Femur (tissue), 1 donor: ENCODE measurements at places on chromosomes 7 and 10.

- no peak for DNase-seq
These were observed 11.9 kb downstream of the CHST3 start for GRCh38 chr10:71975871-71976725.

- DNase-seq: no peak
These were observed 51.3 kb upstream of the KLF6 start for GRCh38 chr10:3836222-3836820.

DNA sequence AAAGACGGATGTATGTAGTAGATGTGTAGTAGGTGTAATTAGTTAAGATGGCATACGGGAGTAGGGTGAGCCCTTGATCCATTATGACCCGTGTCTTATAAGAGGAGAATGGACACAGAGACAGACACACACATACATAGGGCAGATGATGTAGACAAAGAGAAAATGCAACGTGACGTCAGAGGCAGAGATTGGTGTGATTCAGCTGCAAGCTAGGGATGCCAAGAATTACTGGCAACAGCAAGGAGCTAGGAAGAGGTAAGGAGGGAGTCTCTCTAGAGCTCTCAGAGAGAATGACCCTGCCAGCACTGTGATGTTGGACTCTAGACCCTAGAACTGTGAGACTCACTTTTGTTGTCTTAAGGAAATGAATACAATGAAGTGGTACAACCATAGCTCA is 247.0 kb upstream of the HABP2 start:
- no peak for DNase-seq

DNA sequence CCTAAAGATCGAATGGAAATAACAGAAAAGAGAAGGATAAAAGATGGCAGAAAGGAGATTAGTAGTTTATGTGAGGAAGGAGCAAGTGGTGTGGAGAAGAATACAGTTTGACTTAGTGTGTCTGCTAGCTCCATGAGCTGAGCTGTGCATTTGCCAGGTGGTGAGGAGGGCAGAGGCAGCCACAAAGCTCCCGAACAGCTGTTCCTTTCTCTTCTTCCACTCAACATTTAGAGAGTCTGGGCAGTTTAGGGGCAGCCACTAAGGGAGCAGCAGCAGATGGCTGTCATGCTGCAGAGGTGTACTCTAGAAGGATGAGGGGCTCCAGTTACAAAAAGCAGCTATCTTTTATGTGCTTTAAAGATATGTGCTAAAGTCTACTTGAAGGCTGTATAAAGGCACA is 674.4 kb downstream of the GRM8 start:
- no peak for DNase-seq

DNA sequence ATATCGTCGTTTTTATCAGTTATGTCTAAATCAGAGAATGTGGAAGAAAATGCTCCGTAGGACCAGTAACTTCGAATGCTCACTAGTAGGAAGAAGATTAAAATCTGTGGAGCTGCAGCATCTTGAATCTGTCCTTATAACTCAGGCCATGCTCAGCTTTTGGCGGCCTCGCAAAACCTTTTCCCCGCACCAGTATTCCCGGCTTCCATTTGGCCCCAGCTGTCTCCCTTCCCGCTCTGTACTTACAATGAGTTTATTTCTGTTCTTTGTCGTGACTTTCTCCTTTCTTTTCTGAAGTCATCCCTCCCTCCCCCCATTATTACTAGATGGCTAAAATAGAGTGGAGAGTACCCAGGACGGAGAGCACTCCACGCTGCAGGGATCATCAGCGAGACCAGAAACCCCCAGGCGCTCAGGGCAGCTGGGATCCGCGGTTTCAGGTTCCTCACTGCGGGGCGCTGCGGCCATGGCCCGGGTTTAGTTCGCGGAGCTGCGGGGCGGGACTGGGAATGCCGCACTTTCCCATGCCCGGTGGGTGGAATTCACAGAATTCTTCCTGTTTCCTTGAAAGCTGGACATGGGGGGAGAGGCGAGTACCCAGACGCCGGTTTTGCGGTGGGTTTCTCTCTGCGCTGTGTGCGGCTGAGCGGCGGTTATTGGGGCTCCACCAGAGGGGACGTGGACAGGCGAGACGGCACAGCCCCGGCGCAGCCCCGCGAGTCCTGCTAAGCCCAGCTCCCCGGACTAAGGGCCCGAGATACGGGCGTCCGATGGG is 183.5 kb downstream of the POM121L12 start:
- peak; percentile 24 for DNase-seq

- DNase-seq: no peak
These were observed 337.0 kb upstream of the FZD8 start for GRCh38 chr10:35979116-35979515.

DNA sequence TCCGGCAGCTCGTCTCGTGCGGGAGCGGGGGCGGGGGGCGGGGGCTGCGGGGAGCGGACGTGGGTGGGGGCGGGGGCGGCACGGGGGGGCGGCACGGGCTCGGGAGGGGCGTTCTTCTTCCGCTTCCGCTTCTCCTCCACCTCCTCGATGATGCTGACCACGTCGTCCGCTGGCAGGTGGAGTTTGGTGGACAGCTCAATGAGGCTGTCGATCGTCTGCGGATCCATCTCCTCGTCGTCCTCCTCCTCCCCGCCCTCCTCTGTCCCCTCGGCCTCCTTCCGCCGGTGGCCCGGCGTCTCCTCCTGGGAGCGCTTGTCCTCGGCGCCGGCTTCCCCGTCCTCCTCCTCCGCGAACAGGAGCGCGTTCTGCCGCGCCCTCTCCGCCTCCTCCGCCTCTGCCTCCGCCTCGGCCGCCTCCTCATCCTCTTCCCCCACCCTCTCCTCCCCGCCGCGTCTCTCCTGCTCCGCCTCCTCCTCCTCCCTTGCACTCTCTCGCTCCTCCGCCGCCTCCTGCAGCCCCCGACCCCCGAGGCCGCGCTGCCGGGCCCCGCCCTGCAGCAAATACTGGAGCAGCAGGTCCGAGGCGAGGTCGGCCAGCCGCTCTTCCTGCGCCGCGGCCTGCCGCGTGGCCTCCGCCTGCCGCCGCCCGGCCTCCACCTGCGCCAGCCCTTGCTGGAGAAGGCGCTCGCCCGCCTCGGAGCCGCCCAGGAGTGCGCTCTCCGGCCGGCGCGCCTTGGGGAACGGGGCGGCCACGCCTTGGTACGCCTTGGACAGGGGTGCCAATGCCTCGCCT is 1.9 kb downstream of the VGF start:
- DNase-seq: no peak

GRCh38 chr10:15603446-15604011 is 116.2 kb downstream of the ITGA8 start:
- DNase-seq: no peak

DNA sequence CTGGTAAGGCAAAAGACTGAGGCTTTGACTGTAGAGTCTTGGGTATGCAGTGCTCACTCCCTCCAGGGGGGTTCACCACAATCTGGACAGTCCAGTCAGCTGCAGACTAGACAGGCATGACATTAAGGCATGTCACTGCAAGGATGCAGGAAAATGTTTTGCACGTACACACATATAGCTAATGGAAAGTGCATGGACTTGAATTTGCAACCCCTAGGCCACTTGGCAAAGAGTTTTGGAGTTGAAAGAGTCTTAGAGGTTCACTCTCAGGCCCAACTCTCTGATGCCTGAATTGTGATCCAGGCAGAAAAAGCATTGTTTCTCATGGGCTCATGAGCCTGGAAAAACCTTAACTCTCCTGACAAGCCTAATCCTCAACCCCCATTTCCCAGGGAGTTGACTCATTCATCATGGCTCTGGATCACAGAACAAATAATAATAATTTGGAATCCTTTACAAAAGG is 51.9 kb downstream of the LAMB4 start:
- DNase-seq: no peak

- DNase-seq: no peak
These were observed 52.9 kb downstream of the STK32C start for GRCh38 chr10:132254841-132255240.

DNA sequence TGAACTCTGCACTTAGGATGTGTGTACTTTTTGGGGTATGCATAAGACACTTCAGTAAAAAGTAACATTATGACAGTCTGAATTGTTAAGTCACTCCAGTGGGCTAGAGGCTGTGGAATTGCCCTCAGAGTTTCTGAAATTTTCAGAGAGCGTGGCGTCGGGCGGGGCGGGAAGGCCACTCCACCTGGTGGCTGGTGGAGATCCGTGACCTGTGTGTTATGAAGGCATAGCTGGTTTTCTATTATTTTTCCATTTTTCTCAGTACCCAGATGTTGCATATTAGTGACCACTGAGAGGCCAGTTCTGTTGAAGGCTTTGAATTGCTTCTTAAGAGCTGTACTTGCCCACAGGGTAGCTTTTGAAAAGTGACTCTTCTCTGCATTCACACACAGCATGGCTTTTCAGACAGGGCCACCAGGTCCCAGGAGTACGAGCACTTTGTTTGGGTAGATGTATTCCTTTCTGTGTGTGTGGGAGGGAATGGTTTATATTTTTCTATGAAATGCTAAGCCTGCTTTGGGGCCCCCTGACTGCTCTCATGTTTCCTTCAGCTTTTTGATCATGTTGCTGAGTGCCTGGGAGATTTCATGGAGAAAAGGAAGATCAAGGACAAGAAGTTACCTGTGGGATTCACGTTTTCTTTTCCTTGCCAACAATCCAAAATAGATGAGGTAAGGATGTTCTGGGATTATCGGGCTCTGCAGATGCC is 52.3 kb downstream of the TACR2 start:
- no peak for DNase-seq

GRCh38 chr10:34037499-34037898 is 703.0 kb upstream of the NRP1 start:
- peak; percentile 33 for DNase-seq

- DNase-seq: no peak
These were observed 149.1 kb downstream of the UBE2H start for GRCh38 chr7:129803546-129804081.

GRCh38 chr7:44729949-44730590 is 18.6 kb upstream of the ZMIZ2 start:
- no peak for DNase-seq

DNA sequence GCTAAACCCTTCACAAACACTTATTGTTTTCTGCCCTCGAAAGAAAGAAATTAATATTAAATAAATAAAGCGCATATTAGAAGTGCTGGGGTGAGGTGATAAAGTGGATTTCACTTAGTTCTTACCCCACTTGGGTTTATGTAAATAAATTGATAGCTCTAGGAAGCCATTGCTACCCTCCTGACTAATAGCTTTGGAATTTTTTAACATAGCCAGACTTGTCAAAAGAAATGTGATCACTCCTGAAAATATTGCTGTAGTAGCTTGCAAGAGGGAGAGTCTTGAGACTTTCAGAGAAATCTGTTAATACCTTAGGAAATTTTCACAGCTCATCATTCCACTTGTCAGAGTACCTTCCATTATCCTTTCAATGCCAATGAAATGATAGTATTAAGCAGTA is 7.6 kb downstream of the ARL5B start:
- DNase-seq: no peak

GRCh38 chr7:149626972-149627371 is 129.4 kb upstream of the ZNF746 start:
- DNase-seq: no peak

DNA sequence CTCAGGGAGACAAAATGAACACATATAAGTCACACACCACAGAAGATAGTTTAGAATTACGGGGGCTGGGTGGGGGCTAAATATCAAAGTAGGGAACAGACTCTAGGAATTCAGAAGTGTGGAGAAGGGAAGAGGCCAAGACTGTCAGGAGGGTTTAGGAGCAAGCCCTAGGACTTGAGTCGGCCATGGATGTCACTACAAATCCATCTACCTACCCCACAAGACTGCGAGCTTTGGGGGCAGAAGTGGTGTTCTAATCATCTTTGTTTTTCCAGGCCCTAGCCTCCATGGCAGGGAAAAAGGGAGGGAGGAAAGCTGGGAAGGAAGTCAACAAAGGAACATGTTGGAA is 5.8 kb upstream of the ARHGAP19 start:
- no peak for DNase-seq

- no peak for DNase-seq
These were observed 6.0 kb upstream of the SGPL1 start for GRCh38 chr10:70809726-70810125.

DNA sequence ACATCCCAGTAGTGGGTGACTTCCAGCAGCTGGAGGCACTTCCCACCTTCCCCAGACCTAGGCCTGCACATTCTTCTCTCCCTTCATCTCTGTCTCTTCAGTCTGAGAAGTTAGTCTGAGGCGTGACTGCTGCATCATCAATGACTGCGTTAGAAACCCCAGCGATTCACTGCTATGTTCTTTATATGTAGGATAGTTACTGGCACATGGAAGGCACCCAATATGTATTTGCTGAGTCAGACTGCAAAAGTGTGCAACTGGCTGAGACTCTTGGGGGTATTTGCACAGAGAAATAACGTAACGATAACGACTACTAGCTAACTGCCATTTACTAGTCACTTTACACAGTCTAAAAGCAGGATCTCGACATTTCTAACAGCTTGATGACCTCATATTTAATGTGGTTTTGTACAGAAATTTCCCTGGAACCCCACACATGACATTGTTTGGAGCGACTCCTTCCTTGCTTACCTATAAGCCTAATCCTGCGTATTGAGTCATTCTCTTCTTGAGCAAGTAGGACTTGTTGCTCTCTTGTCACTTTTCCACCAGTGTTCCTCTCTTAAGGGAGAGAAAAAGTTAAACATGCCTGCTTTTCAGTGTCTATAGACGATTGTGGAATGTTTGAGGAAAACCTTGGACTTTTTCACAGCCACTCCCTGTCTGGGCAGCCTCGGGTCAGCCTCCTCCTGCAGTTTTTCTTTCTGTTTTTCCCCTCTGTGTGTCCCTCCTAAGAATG is 45.5 kb downstream of the THNSL1 start:
- no peak for DNase-seq

- no peak for DNase-seq
These were observed 38.9 kb downstream of the TCF7L2 start for GRCh38 chr10:112988839-112989406.

DNA sequence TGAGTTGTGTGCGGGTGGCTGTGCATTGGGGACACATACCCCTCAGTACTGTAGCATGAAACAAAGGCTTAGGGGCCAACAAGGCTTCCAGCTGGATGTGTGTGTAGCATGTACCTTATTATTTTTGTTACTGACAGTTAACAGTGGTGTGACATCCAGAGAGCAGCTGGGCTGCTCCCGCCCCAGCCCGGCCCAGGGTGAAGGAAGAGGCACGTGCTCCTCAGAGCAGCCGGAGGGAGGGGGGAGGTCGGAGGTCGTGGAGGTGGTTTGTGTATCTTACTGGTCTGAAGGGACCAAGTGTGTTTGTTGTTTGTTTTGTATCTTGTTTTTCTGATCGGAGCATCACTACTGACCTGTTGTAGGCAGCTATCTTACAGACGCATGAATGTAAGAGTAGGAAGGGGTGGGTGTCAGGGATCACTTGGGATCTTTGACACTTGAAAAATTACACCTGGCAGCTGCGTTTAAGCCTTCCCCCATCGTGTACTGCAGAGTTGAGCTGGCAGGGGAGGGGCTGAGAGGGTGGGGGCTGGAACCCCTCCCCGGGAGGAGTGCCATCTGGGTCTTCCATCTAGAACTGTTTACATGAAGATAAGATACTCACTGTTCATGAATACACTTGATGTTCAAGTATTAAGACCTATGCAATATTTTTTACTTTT is 1.8 kb downstream of the DDIT4 start:
- DNase-seq: peak; percentile 53

- DNase-seq: peak; percentile 86
These were observed 1.4 kb downstream of the HTRA1 start for GRCh38 chr10:122462533-122463465.

GRCh38 chr7:36054637-36055036 is 98.4 kb upstream of the EEPD1 start:
- DNase-seq: no peak

DNA sequence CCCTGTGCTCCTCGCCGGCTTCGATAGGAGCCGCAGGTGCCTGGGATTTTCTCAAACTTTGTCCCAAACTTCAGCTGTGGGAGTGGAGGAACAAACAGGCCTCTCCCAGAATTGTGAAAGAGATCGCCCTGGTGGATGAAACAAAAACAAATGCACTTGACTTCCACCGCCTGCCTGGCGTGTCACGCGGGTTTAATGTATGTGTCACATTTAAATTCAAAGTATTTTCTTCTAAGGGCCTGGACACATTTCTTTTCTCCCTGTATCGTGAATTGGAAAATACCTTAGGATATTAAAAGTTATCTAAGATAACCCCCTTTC is 694 bp upstream of the WASL start:
- DNase-seq: no peak
